ENCODE measurements at places on chromosomes 11 and 22.

- no peak for DNase-seq
Observed at GRCh38 chr22:20145206-20145831, 5.5 kb downstream of the CCDC188 start.

DNA sequence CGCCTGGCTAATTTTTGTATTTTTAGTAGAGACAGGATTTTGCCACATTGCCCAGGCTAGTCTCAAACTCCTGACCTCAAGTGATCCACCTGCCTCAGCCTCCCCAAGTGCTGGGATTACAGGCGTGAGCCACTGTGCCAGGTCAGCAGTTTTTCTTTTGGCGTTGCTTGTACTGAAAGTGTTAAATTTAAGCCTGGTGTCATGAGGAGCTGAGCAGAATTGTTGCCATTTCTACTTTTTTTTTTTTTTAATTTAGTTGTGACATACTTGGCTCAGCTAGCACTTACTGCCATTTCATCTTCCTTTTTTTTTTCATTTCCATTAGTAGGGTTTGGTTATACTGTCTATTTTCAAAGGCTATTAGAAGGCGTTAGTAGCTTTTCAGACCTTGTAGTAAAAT, 10.7 kb downstream of the TAB1 start:
- DNase-seq: no peak

GRCh38 chr22:28023774-28024173, 104.7 kb upstream of the PITPNB start:
- no peak for DNase-seq

DNA sequence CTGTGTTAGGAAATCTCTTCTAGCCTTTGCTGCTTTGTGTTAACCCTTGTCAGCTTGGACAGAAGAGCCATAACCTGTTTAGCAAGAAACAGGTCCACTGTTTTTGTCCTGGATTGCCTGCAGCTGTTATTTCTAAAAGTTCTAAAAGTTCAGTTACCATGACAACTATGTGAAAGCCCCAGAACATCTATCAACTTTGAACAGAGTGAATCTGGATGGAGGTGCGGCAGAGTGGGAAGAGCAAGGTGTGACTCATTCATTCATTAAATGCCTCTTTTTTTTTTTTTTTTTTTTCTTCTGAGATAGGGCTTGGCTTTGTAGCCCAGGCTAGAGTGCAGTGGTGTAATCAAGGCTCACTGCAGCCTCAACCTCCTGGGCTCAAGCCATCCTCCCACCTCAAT, 50.5 kb downstream of the RBX1 start:
- no peak for DNase-seq

GRCh38 chr11:70669871-70670675, 271.7 kb downstream of the CTTN start:
- no peak for DNase-seq

DNA sequence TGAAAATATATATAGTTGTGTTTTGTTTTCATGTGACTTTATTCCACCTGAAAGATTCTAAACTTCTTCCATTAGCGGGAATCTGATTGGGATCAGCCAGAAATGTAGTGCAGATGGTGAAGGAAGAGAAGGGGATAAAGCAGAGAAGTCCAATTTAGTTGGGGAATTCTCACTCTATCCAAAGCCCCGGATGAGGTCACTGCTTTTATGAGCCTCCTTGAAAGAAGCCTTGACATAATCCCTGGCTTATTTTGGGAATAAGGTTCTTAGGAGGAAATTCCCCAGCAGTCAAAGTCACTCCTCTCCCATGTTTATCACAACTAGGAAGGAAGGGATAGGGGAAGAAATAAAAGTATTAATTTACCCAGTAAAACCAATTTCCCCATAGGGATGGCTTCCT, 41.1 kb downstream of the OSBP start:
- no peak for DNase-seq

GRCh38 chr11:8729837-8730696, 47.5 kb downstream of the RPL27A start:
- no peak for DNase-seq

DNA sequence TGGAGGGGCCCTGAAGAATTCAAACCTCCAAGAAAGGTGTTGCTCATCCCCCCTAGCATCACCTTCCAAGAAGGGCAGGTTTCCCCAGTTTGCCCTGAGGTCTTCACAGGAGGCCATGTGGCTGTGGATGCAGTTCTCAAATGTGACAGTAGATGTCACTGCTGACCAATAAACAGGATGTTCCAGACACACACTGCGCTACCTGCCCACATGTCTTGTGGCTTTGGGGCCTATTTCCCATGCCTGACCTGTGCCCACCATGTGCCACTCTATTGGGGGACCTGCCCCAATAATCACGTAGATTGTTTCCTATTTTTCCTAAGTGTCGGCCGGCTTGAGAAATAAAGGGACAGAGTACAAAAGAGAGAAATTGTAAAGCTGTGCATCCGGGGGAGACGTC, 4.5 kb downstream of the GSTT2 start:
- no peak for DNase-seq

Data from stimulated activated CD8-positive, alpha-beta memory T cell treated with anti-CD3 and anti-CD28 coated beads, Interleukin-4, amount 100 ng/mL, for 24 hours (primary cell).